Glomerular endothelial cell (primary cell): ENCODE measurements at places on chromosomes 2 and 18. TPM values are rescaled to one million over a fixed set of nuclear protein-coding genes. Genes with fewer than 3 reads are reported as not detected.

The AQP12A gene
- total RNA-seq: not detected in 2 replicates

The GDF7 gene
- total RNA-seq: 0.73 and 9.5 TPM in 2 replicates

The TTC31 gene
- total RNA-seq: 14.1 and 37.5 TPM in 2 replicates

The COPS9 gene
- 216 and 240 TPM in 2 replicates for total RNA-seq

The CXCR4 gene
- total RNA-seq: 68.4 and 211 TPM in 2 replicates

The CRYBA2 gene
- total RNA-seq: not detected in 2 replicates

The VWC2L gene
- not detected in 2 replicates for total RNA-seq

The GPR155 gene
- 2.5 and 3.8 TPM in 2 replicates for total RNA-seq

The PROC gene
- total RNA-seq: not detected in 2 replicates

The FLACC1 gene
- total RNA-seq: 0.15 and 0.23 TPM in 2 replicates
